ENCODE measurements at places on chromosomes 3 and 15.

GRCh38 chr3:115758076-115758763 is 134.9 kb downstream of the GAP43 start:
- DNase-seq = no peak

- DNase-seq = no peak
Observed at GRCh38 chr15:92586966-92587365, 68.6 kb downstream of the FAM174B start.

DNA sequence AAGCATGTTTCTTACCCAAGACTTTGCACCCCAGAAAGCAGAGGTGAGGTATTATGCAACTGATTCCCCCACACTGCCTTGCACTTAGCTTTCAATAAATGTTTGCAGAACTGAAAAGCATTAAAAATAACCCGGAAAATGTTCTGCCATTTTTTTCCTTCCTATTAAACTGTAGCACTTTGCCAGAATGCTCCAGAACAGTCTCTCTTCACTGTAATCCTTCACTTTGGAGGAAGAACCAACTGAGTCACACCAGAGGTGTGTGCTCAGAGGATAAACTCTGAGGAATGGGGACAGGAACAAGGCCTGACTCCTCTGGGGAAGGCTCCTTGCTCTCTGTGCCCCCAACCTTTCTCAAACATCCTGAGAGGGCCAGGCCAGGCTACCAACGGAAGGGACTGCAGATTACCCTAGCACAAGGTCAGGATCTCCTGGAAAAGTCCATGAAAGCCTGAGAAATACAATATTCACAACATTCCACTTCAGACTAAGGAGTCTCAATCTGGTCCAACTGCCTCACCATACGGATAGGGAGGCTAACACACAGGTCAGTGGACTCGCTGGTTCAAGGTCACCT is 19.0 kb downstream of the ANP32A start:
- DNase-seq = no peak

DNA sequence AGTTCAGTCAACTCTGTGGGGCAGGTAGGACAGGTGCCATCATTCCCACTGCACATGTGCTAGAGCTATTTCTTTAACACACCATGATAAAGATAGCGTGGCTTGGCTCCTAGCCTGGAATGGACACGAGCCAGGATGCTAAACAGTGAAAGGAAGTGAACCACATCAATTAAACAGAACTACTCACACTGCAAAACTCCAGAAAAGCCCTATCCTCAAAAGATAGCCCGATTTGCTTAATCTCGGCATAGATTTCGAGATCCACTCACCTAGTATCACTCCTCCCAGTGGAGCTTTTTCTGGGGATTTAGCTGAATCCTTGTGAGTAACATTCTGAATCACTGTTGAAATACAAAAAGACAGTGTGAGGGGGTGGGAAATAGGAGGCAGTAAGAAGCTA is 118.0 kb downstream of the ABI3BP start:
- DNase-seq = no peak

GRCh38 chr15:50148362-50148963 is 29.4 kb upstream of the ATP8B4 start:
- no peak for DNase-seq

DNA sequence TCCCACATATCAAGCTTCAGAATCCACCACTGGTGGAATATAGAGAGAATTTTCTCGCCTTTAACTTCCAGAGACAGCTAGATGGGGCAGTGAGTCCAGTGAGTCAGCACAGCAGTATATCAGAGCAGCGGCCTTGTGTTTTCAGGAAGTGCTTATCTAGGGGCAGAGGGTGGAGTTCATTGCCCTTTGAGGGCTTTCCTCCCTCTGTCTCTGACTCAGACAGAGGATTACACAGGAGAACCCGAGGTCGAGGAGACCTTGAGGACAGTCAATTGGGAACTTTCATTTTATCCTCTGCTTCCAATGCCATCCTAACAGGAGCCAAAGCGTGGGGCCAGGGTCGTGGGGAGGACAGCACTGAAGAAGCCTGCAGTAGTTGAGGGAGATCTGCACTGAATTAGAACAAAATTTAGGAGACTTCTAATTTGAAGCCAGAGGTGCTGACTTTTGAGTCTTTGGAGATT is 109.6 kb upstream of the UMPS start:
- no peak for DNase-seq

DNA sequence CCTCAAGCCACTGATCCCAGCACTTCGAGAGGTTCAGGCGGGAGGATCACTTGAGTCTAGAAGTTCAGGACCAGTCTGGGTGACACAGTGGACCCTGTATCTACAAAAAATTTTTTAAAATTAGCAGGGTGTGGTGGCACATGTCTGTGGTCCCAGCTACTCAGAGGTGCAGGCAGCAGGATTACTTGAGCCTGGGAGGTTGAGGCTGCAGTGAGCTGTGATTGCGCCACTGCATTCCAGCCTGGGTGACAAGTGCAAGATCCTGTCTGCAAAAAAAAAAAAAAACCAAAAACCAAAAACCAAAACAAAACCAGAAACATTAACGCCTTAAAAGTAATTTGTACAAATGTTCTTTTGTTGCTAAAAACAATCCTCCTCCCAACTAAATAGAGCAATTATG is 27.9 kb upstream of the SLC12A8 start:
- no peak for DNase-seq

DNA sequence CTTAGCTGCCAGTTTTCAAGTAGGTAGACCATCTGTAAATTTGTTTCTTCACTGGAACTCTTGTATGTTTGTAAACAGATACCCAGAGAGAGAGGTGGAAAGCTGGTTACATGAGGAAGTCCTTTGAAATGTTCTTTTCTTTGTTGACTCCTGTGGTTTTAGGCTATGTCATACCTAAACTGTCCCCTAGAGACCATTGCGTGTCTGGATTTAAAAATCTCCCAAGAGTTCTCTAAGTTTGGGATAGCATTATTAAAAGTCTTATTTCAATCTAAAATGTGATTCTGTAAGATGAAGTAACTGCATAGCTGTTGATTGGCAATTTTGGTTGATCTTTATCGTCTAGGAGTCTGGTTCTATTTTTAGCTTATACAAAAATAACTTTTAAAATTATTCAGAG is 127.2 kb downstream of the GHSR start:
- no peak for DNase-seq

DNA sequence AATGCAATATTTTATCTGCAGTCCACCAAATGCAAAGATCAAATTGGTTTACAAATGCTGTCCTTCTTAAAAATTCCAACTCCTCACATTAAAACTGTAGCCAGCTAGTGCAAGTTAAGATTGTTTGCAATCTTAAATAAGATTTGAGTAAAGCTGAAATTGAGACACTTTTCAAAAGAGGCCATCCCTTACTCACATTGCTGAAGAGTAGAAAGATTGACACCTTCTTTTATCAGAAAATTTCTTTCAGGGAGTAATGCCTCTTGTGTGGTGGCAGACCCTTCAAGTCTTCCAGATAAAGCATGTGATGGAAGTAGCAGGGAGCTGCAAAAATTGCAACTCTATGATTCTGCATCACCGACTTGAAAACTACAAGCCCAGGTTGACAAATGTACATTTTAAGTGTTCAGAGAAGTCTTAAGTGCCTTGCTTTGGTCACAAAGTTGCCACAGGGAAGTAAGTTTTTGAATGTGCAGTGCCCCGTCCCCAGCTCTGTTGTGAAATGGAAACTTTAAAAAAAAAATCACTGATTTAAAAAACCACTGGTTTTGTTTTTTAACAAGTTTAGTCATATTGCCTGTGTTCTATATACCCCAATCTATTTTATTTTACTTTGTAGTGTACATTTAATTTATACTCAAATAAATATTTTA is 12.6 kb downstream of the CD86 start:
- DNase-seq = no peak

GRCh38 chr15:75620841-75621391 is 4.6 kb downstream of the SNUPN start:
- no peak for DNase-seq

DNA sequence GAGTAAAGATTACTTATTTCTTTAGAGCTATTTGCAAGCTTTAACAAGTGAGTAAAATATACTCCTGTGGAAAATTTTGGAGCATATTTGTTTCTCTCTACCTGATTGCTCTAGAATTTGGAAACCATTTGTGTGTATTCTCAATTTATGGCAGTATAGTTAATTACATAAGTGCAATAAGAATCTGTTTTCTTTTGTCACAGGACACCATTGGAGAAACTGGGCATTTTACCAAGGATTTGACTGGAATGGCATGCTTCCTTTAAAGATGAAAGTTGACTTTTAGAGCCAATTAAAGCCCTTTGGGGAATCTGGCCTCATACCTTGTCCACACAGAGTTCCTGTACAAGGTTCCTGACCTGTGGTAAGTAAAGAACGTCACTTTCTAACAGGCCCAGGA is 38.4 kb downstream of the PAQR5 start:
- DNase-seq = no peak

GRCh38 chr3:122770521-122771202 is 23.0 kb downstream of the HSPBAP1 start:
- DNase-seq = no peak

- DNase-seq = no peak
Observed at GRCh38 chr3:161672478-161672877, 175.9 kb downstream of the OTOL1 start.

DNA sequence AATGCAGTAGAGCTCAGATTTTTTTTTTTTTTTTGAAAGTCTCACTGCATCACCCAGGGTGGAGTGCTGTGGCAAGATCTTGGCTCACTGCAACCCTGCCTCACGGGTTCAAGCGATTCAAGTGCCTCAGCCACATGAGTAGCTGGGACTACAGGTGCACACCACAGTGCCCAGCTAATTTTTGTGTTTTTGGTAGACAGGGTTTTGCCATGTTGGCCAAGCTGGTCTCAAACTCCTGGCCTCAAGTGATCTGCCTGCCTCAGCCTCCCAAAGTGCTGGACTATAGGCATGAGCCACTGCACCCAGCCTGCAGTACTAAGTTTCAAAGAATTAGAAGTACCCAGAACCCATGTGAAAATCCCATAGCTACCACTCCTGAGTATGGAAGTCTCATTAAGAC is 14.5 kb downstream of the TRIM59 start:
- DNase-seq = no peak

DNA sequence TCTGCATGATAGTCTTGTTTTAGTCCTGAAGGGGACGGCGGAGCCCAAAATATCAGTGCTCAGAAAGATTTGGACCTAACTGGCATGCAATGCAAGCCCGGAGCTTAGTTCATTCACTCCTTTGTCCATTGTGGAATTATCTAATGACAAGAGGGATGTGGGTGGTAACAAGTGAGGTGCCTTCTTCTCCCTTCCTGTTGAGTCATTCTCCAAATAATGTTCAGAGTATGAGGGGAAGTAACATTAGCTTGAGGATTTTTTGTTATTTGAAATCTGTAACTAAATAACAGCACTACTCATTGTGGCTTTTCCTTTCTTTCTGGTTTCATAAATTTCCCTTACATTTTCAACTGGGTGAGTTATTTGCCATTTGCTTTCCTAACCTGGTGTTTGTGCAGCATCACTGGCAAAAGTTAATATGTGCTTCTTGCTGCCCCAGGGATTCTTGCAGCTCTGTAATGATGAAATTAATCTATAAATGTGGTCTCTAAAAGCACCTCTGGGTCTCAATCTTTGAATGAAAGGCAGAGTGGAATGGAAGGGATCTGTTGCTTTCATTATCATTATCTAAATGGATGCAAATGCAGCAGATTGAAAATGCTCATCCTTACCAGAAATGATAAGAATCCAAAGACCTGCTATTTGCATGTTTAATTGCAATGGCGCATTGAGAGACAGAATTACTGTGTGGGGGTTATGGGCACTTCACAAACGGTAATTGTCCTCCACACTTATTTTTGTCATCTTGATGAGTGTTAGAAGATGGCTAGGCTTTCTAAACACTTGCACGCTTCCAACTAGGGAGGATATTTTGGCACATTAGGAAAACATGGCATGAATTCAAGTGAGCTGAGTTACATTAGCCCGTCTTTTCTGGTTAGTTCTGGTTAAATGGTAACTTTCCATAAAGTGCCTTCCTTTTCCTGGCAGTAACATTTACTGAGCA is 89.9 kb upstream of the MITF start:
- no peak for DNase-seq

DNA sequence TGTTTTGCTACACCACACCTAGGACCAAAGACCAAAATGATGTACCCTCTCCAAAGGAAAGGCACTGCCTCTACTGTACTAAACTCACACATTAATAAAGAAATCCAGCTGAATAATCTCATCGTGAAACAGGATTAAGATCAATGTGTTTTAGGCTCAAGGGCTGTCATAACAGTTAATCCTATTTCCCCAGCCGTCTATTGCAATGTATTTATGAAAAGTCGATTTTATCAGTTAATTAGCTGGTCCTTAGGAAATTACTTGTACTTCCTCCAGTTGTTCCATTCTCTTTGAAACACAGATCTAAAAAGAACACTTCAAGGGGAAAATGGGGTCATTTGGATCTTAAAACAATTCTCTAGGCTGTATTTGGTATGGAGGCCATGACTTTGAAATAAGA is 8.5 kb downstream of the ETV5 start:
- no peak for DNase-seq

- no peak for DNase-seq
Observed at GRCh38 chr3:172876297-172876696, 125.8 kb downstream of the ECT2 start.

DNA sequence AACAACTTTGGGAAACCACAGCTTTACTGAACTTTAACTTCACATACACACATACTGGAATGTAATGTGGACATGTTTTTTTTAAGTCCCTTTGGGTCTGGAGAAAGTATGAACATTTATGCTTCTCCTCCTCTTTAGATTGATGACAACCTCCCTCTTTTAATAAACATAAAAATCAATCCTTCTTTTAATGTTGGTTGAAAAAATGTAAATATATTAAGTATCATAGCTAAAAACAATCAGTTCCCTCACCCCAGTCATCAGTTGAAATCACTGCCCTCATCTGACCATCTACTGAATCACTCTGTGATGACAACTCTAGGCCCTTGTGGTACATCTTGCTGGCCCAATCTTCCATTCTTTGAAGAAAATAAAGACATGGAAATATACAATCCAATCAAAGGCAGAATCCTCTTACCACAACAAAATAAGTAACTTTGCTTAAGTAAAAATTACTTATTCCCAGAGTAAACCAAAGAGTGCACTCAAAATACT is 6.4 kb downstream of the AAGAB start:
- DNase-seq = no peak

GRCh38 chr3:60752809-60753208 is 498.4 kb downstream of the FHIT start:
- no peak for DNase-seq

GRCh38 chr15:26864664-26865191 is 2.1 kb upstream of the GABRA5 start:
- DNase-seq = no peak

- no peak for DNase-seq
Observed at GRCh38 chr3:109023167-109023566, 69.5 kb upstream of the GUCA1C start.

DNA sequence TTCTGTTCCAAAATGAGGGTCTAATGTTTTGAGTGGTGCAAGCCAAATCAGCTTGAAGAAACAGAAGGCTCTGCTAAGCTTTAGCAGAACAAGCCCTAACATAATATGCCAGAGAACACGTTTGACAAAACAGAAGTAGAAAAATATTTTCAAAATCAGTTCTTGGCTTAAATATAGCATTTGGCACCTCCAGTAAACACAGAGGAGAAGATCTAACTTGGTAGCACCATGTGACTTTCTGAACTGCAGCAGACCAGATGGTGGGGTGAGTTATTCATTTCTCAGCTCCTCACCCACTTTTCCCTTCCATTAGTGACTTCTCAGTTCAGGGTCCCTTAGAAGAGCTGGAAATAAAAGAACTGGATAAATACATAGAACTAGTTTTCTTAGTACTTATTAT is 395.8 kb downstream of the MAGI1 start:
- DNase-seq = no peak

- DNase-seq = no peak
Observed at GRCh38 chr3:68893600-68894239, 38.6 kb downstream of the TAFA4 start.

GRCh38 chr3:188518835-188519452 is 365.0 kb downstream of the LPP start:
- no peak for DNase-seq

GRCh38 chr3:95476534-95476933 is 1337.9 kb upstream of the EPHA6 start:
- DNase-seq = no peak
